ENCODE measurements at places on chromosomes 12 and 14.

DNA sequence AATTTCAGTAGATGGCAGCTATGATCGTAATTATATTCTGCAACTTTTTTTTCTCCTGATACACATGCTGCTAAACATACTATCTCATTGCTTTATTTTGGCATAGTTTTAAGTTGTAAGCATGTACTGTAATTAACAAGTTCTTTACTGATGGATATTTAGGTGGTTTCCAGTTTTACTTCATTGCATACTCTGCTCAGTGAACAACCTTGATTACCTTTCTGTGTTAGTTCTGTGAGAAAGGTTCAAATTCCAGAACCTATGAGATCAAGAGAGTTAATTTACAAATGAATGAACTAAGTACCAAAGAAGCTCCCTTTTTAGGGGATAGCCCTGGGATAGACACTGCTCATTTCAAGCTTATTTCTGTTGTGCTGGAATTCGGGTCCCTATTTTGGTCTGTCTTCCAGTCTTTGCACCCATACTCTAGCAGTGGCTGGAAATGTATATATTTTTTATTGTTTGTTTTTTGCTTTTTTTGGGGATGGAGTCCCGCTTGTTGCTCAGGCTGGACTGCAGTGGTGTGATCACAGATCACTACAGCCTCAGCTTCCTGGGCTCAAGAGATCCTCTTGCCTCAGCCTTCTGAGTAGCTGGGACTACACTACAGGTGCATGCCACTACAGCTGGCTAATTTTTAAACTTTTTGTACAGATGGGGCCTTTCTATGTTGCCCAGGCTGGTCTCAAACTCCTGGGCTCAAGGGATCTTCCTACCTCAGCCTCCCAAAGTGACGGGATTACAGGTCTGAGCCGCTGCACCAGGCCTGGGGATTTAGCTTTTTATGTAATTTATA lies 10.6 kb downstream of the PAPOLA start:
- DNase-seq: no peak

GRCh38 chr12:91630083-91630482 lies 447.5 kb upstream of the DCN start:
- DNase-seq: no peak

GRCh38 chr12:3468836-3469235 lies 22.2 kb upstream of the PRMT8 start:
- no peak for DNase-seq

- DNase-seq: no peak
These were observed 235.0 kb downstream of the EFCAB11 start for GRCh38 chr14:89719366-89720075.

DNA sequence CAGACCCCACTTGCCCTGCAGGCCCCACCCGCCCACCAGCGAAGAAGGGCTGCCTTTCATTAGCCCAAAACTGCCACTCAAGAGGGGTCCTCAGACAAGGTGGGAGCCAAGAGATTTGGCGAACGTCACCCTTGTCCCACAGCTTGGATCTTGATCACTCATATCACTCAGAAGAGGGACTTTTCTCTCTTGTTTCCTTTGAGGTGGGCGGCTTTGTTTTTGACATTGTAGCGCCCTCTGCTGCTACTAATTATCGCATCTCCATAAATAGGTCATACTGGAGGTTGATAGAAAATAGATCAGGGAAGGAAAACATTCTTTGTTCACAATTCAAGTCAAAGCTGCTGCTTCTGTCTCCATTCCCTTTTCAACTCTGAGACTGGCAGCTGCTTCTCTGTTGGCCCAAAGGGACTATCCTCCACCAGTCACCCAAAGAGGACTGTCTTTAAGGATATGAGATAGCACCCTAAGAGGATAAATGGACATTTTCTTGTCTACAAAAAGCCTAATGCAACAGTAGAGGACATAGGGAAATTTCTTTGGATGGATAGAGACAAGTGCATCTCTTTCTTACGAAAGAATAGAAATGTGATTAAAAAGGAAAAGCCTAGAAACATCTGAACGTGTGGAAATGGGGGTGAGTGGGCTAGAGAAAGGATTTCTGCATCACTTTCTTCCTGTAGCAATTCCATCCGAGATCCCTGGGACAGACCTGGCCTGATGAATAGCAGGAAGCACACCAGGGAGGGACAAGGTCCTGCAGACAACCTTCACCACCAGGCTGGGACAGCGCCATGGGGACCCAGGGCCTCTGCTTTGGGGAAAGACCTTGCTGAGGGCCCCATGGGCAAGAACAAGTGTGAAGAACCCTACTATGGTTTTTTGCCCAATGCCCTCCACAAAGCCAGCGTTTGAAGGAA lies 115.8 kb downstream of the DAD1 start:
- DNase-seq: peak; percentile 17

DNA sequence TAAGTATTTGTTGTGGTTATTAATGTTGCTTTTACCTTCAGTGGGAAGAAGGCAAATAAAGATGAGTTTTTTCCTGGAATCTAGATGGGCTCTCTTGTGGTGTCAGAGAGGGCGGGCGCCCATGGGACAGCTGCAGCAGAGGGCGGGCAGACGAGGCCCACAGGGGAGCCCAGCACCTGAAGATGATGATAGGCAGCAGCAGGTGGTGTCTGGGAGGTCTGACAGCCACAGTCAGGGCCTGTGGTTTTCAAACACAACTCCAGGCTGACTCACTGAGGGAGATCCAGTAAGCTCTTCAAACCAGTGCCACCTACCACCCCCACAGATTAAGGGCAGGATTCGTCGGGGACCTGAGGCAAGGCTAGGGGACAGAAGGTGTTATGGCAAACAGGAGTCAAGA lies 42.8 kb downstream of the NKX2-1 start:
- DNase-seq: no peak

GRCh38 chr14:56797569-56798446 lies 12.5 kb downstream of the OTX2 start:
- no peak for DNase-seq

DNA sequence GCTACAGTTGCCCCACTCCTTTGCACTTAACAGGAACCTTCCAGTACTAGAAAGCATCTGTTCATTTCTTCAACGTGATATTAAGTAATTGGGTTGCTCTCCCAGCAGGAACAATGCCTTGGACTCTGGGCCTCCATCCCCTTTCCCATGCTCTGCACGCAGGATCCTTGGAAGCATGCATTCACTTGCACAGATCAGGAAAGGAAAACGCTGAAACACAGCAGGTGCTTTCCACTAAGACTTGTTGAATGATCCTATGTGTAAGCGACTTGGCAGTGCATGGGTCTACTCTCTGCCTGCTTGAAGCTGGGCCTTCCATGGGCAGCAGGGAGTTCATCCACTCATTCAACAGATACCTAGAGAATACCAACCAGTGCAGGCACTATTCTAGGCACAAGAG lies 2.3 kb downstream of the LTBP2 start:
- DNase-seq: peak; percentile 51

DNA sequence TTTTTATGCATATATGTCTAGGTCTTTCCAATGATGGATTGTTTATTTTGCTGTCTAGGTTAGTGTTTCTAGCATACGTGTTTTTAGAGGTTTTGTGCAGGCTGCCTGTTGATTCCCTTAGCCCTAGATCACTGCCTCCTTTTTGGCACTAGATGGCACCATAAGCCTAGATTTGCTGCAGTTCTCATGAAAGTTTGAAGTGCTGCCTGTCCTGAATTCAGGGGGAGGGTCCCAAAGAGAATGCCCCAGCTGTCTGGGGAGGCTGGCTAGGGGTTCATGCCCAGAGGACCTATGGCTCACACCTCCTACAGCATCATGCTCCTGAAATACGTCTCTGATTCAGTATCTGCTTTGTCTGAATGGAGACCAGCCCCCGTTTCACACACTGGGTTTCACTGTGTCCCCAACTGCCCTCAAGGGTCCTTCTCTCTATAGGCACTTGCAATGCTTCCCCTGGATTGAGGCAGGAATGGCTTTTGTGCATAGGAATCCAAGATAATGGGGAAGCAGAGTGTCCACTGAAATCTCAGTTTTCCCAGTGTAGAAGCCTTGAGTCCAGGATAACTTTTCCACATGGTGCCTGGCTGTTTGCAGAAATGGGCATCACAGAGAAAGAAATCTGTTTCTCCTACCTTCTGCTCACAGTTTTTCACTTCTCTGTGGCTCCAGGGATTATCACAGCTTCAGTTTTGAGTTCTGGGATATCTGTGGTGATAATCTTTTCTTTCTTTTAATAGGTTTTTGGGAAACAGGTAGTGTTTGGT lies 14.2 kb upstream of the TXNRD1 start:
- DNase-seq: peak; percentile 50

DNA sequence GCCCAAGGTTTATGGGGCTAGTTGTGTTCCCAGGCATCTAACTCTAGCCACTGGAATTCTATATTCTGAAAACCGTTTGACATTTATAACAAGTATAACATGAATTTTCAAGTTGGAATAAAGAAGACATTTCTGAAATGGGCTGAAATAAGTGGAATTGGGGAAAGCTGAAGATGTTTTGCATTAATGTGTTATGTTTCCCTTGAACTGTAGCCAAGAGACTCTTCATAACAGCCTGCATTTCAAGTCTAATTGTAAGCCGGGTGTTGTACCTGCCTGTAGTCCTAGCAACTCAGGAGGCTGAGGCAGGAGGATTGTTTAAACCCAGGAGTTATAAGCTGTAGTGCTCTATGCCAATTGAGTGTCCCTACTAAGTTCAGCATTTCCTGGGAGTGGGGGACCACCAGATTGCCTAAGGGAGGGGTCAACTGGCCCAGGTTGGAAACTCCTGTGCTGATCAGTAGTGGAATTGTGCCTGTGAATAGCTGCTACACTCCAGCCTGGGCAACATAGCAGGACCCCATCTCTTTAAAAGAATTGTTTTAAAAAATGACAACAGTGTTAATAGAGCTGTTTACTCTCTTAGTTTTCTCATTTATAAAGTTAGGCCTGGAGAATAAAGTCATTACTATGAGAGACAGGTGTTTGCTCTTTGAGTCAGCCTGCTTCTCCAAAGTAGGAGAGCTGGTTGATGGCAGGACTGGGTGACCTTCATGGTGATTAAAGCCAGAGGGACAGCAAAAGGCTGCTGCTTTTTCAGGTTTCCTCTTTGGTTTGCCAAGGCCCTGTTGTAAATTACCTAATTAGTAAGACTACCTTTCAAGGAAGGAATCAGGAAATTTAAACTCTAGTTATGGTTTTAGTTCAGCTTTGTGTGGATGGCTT lies 483.6 kb upstream of the RGS6 start:
- DNase-seq: peak; percentile 62

- no peak for DNase-seq
These were observed 23.8 kb downstream of the HSPB8 start for GRCh38 chr12:119202544-119202943.

- DNase-seq: peak; percentile 76
These were observed 32.6 kb upstream of the HIF1A start for GRCh38 chr14:61662437-61663311.

DNA sequence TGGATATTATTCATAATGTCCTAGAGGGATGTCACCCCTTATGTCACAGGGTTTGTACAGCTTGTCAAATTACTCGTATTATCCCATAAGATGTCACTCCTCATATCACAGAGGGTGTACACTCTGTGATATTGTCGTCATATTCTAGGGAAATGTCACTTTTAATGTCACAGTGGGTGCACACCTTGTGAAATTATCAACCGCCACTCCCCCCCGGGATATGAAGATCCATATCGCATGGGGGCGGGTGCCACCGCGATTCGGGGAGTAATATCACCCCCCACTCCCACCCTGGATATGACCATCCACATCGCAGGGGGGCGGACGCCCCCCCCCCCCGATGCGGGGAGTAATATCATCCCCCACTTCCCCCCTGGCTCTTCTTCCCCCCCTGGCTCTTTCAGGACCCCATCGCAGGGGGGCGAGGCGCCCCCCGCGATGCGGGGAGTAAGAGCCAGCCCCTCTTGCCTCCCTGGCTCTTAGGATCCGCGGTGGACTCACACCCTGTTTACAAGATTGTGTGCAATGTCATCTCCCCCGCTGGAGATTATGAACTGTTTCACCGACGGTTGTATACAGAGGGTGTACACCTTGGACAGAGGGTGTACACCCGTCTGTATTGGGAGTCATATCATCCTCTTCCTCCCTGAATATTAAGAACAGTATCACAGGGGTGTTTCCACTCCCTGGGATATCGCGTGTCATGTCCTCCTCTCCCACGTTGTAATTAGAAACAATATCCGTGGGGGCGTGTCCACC lies 92.8 kb downstream of the FRMD6 start:
- DNase-seq: no peak

GRCh38 chr14:80356413-80356812 lies 145.1 kb upstream of the DIO2 start:
- peak; percentile 6 for DNase-seq

DNA sequence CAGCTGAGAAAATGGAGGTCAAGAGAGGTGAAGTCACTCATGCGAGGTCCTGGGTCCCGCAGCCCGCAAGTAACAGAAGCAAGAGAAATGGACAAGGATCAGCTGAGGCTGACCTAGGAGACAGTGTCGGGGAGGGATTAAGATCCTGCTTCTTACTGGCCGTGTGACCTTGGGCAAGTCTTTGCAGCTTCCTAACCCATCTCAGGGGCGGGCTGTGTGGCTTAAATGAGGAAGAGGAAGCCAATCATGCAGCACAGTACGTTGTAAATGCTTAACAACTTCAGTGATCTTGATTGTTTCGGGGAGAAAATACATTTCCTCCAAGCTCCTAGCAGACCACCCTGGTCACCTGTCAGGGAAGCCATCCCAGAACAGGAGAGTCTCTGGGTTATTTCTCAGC lies 7.1 kb upstream of the PGF start:
- no peak for DNase-seq

DNA sequence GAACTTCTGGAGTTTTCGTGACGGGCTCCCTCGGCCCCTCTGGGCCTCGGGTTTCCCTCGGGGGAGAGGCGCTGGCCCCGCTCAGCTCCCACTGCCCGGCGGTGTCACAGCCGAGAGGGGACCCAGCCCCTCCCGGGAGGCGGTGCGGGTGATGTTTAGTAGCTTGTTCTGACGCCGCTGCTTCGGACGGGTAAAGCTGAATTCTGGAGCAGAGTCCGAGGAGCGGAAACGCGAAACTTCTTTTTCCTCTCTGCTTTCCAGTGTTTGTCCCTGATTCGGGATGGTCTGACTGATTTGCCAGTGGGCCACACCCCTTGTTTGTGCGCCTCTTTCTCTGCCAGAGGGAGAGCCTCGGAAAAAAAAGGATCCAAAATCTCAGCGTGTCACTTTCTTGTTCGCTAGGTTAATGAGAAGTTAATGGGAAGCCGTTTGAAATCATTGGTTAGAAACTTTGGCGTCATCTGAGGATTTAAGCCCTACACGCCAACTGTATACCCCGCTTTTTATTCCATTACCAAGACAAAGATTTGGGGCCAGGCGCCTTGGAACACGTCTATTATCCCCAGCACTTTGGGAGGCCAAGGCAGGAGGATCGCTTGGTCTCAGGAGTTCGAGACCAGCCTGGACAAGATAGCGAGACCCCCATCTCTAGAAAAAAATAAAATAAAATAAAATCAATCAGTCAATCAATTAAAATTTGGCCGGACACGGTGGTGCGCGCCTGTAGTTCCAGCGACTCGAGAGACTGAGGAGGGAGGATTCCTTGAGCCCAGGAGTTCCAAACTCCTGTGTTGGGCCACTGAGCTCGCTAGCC lies 756 bp downstream of the TULP3 start:
- peak; percentile 50 for DNase-seq

GRCh38 chr12:105347499-105347898 lies 17.0 kb downstream of the C12orf75 start:
- DNase-seq: no peak

DNA sequence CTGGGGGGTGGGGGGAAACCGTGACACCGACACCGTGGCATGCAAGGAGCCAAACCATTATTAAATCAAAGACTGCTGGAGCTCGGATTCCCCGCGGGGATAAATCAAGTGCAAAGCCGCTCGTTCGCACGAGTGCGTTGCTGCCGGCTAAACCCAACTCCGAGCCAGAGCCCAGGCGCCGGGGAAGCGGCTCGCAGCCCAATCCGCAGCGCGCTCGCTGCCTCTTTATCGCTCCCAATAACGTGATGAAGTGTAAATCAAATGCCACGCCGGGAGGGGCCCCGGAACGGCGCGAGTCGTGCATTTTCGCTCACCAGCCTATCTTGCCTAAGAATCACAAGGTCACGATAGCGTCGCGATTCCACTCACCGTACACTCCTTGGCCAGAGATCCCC lies 1.3 kb downstream of the MDGA2 start:
- no peak for DNase-seq
